ENCODE measurements at places on chromosomes 4 and X. TPM values are rescaled to one million over a fixed set of nuclear protein-coding genes. Genes with fewer than 3 reads are reported as not detected.

The VCX3A gene
- 0.16 TPM for polyA plus RNA-seq

The TAF7L gene
- polyA plus RNA-seq, result 0.06 TPM

The PRDM5 gene
- polyA plus RNA-seq, result 3.3 TPM

The CXCL6 gene
- 21.5 TPM for polyA plus RNA-seq

The HHIP gene
- polyA plus RNA-seq, result 116 TPM

The STPG2 gene
- 0.10 TPM for polyA plus RNA-seq

The SASH3 gene
- polyA plus RNA-seq, result 13.5 TPM

The NXF2B gene
- polyA plus RNA-seq, result 0.18 TPM

DNA sequence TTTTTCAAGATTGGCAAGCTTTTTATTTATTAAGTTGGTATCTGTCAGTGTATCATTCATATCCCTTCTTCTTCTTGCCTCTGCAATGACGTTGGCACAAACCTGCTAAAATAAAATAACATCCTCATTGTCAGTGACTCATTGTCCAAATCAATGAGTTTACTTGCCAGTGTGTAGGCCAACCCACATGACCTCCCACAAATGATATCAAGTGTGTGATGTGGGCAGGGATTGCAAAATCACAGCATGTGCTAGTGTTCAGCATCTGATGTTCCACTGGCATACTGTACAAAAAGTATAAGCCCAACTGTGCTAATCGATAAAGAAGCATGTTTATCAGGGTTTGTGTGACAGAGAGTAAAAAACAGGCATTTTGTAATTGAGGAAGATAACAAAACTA is 25.5 kb downstream of the GPAT3 start:
- no peak for DNase-seq

DNA sequence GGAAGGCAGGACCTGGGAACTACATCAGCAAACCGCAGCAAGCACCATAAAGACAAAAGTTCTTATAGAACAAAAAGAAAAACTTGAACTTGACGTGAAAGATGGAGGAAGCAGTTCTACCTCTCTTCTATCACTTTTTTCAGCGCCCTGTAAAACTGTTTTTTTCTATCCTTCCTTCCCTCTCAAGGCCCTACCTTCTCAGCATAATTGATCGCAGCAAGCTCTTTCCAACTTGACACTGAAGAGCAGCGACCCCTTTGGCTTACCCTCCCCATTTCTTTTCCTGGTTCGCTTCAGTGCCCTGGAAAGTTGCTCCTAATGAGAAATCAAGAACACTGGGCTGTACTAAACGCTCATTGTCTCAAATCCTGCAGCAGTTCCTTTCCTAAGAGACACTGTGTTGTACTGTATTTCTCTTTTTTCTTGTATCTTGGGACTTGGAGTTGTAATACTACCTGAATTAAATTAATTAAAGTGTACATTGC is 150.6 kb upstream of the SLC4A4 start:
- DNase-seq, result peak; percentile 36

GRCh38 chrX:65671286-65671685 is 3.8 kb downstream of the MSN start:
- DNase-seq, result peak; percentile 33

- DNase-seq, result no peak
Measured at GRCh38 chr4:169724260-169724659, 33.5 kb downstream of the HPF1 start.

- peak; percentile 77 for DNase-seq
Measured at GRCh38 chr4:142329313-142329712, 516.8 kb downstream of the INPP4B start.

DNA sequence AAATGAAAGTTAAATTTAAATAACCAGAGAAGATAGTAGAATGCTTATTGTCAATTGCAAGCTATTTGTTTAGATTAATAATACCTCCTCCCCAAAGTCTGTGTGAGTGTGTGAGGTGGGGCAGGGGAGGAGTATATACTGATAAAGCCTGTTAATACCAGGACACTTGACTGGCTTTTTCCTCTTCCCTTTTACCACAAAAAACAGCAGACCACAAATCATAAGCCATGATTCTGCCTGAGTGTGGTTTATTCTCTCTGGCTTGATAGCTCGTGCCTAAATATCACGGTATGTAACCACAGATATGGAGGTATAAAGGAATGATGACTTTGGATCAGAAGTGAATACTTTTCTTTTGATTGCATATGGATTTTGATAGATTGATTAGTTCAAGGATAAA is 21.9 kb upstream of the SCRG1 start:
- no peak for DNase-seq

DNA sequence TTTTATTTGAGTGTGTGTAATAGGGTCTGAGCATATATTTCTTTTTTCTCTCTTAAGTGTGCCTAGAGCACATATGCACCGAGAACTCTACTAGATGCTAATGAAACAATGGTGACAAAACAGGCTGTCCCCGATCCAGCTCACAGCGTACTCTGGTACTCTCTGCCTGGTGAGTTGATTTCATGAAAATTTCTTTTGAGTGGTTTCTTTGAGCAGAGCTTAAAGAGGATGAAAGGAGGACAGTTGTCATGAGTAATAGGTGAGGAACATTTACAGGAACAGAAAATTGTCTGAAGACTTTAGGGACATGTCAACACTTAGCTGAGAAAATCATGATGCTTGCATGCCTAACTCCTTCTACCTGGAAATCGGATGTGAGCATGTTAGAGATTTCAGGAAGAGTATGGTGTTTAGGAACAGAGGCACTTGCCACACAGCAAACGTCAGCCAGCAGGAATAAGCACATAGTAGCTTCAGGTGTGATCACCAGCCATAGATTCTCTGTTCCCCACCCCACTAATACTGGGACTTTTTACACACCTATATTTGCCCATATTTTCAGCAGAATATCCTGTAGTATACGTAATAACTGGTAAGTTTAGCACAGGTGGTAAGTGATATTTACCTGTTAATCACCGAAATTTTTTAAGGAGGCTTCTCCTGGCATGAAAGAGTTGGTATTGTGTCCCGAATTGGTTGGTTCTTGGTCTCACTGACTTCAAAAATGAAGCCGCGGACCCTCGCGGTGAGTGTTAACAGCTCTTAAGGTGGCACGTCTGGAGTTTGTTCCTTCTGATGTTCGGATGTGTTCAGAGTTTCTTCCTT is 111.1 kb downstream of the ZNF330 start:
- DNase-seq, result no peak

DNA sequence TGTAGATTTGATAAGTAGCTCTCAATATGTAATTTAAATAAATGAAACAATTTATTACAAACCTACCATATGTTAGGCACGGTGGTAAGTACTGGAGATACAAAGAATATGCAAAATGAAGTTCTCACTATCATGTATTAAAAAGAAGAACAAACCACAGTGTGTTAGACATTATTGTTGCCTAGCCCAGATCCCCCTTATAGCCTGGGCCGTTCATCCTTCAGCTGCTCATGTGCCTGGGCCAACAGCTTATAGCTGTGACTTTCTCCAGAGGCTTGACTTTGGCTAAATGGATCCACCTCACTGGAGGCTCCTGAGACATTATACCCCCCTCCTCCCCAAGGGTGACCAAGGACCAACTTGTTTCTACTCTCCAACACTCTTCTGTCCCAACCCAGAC is 29.8 kb upstream of the CCNG2 start:
- DNase-seq, result no peak

- DNase-seq, result no peak
Measured at GRCh38 chr4:169271692-169272007, 894 bp upstream of the SH3RF1 start.

GRCh38 chr4:178387756-178388155 is 945.5 kb upstream of the AGA start:
- no peak for DNase-seq

- DNase-seq, result no peak
Measured at GRCh38 chrX:66408507-66408906, 230.4 kb downstream of the EDA2R start.

DNA sequence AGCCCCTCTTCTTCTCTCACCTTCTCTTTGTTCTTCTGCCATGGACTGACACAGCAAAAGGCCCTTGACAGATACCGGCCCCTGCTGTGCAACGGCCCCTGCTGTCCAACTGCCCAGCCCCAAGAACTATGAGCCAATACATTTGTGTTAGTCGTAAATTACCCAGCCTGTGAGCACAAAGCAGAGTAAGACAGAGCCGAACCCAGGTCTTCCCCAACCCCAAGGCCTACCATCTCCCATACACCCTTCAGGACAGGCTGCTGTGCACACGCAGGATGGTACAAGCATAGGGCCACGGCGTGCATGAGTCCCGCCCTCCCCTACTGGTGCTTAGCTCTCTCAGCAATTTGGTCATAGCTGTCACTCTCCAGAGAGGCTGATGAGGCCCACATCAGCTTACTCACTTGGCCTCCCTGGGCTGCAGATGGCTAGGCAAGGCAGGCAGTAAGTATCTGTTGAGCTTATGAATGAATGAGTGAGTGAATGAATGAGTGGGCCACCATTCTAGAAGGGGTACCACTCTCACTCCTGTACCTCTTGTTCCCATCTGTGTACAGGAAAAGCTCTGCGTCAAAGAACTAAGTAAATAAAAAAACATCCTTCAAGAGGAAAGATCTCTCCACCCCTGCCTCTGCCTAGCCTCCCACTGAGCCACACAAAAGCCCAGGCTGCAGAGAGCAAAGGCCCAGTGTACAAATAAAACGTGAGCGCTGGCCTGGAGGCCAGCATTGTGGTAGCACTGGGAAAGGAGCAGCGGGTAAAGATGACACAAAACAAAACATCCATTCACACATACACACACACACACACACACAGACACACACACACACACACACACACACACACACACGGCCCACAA is 13.9 kb downstream of the WDR1 start:
- DNase-seq, result no peak

GRCh38 chrX:10728806-10729389 is 108.5 kb upstream of the MID1 start:
- DNase-seq, result no peak

- DNase-seq, result no peak
Measured at GRCh38 chrX:21770631-21771321, 12.9 kb upstream of the SMPX start.

DNA sequence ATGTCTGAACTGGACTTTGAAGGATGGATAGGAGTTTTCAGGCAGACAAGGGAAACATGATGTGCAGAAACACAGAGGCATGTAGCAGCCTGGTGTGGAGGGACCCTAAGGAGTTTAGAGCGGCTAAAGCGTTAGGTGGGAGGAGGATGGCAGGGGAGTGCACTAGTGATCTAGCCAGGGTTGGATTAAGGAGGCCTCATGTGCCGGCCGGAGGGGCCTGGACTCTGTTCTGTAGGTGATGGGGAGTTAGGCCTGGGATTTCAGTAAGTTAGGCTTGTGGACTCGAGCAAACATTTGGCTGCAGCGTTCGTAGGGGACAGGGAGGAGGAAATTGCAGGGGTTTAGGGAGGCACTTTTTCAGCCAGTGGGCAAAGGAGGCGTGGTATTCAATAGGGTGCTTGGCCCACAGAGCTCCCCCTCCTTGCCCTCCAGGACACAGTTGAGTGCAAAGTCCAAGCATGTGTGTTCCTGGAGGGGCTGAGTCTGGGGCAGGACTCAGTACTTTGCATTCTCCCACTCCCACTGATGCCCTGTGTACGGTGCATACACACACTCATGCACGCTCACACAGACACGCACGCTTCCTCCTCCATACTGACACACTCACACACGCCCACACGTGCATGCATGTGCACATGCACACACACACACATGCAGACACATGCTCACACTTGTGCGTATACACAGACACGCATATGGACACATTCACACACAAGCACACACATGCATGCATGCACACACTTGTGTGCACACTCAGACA is 18.6 kb downstream of the PSAPL1 start:
- DNase-seq, result peak; percentile 11

DNA sequence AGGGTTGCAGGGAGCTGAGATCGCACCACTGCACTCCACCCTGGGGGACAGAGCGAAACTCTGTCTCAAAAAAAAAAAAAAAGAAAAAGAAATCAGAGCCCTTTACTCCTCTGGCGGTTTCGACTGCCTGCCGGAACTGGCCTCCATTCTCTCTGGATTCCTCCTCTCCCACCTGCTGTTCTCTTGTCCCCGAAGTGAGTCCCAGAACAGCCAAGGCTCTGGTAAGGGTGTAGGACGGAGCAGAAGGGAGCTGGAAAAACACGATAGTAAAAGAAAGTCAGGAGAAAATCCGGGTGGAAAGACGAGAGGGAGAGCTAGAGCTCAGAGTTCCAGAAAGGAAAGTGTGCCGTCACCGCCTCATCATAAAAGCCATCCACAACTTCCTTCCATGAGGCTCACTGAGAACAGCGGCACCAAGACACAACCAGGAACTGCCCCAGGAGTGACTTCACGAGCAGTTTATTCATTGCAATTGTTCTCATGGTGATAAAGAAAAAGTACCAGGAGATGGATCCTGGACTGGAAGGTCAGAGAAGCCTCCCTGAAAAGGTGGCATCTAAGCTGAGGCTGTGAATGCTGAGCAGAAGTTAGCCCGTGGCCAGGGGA is 12.3 kb downstream of the TLR3 start:
- DNase-seq, result no peak

DNA sequence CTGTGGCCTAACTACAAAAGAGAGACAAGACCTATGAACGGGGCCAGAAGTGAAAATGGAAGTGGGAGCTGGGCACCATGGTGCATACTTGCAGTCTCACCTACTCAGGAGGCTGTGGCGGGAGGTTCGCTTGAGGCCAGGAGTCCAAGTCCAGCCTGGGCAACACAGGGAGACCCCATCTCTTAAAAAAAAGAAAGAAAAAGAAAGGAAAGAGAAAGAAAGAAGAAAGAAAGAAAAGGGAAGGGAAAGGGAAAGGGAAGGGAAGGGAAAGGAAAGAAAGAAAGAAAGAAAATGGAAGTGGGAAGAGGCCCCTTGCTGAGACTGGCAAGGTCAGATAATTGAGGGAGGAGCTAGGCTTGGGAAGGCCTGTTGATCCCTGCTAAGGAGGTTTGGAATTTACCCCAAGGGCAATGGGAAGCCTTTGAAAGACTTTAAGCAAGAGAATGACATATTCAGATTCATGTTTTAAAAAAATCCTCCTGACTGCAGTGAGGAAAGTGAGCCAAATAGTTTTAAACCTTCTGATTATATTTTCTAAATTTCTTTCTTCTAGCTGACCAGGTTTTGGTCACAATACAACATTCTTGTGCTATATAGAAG is 17.7 kb upstream of the HERC5 start:
- DNase-seq, result no peak

- DNase-seq, result no peak
Measured at GRCh38 chrX:23804578-23804977, 21.6 kb downstream of the SAT1 start.

GRCh38 chr4:54185866-54186265 is 43.2 kb upstream of the PDGFRA start:
- DNase-seq, result no peak

Measured in lung (tissue), 17 donors.